Dermis blood vessel endothelial cell (primary cell): ENCODE measurements at places on chromosomes 6 and 20. TPM values are rescaled to one million over a fixed set of nuclear protein-coding genes. Genes with fewer than 3 reads are reported as not detected.

- no peak for DNase-seq
Measured at GRCh38 chr6:286681-287488, 5.4 kb upstream of the DUSP22 start.

DNA sequence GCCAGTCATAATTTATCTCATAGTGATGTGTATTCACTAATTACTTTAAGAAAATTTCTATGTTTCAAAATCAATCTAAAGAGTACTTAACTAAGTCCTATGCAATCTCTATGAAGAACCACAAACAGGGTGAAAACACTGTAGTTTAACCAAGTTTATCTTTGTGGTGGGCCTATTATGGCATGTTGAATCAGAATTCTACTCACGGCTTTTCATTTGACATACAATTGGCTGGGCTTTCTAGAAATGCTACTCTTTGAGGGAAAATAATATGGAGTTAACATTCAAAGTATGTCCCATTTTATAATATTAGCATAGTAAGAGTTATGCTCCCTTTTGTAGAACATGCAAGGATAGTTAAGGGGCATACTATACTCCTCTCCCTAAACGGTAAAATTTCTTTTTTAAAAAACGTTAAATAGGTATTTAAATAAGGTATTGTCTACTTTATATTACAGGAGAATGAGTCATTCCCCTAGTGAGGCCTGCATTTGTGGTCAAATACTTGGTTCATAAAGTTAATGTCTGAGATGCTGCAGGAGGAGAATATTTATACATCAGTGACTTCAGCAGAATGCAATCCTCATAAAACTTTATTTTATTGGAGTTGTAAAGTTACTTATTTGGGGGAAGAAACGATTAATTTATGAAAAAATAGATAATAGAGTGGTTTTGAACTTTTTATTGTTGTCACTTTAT is 1.8 kb downstream of the MOXD1 start:
- no peak for DNase-seq

- DNase-seq: no peak
Measured at GRCh38 chr6:84150705-84151104, 76.7 kb downstream of the CEP162 start.

Gene ITCH
- 70.3 and 81.1 TPM in 2 replicates for total RNA-seq

DNA sequence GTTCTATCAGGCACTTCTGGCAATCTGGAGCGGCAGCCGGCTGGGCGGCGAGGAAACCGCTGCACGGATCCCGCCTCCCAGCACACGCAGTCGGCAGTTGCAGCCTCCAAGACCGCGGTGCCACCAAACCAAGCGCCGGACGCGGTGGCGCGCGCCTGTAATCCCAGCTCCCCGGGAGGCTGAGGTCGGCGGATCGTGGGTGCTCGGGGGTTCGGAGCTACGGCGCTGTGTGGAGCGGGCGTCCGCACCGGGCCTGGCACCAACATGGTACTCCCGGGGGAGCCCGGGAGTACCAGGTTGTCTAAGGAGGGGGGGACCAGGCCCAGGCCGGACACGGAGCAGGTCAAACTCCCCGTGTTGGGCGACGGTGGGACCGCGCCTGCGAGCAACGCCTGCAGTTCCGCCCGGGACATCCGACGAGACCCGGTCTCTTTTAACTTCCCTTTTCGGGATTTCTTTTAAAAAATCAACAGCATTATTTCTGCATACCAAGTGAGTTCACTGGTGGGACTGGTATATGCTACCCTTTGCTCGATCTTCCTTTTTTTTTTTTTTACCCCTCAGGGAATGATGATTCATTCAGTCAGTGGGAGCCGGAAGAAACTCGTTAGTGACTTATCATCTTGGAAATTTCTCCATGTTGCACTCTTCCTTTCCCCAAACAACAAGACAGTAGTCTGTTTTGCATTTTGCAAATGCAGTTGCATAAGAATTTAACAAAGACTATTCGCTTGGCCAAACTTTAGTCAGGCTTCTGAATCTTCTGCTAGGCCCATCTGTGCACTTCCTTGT is 27.6 kb downstream of the ZNF311 start:
- peak; percentile 40 for DNase-seq

Gene LPIN3
- 1.0 and 1.5 TPM in 2 replicates for total RNA-seq

GRCh38 chr6:1403851-1404712 is 14.7 kb downstream of the FOXF2 start:
- no peak for DNase-seq

DNA sequence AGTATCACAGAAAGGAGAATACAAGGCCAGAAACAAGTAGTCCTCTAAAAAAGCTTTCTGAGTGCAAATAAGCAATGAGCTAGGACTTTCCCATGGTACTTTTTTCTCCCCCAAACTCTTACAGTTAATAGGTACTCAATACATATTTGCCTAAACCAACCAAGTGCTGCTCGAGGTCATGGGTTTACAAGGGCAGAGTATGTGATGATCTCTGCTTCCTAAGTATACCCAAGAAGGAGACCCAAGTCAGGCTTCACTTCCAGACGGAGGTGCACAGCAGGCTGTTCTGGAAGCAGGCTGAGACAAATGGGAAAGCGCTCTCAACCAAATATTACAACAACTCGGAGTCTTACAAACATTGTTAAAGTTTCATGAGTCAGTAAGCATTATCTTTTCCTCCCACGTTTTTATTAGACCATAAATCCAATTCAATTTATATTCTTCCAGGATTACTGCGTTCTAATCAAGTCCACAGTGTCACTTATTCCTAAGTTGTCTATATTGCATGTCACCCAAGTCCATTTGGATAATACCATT is 8.1 kb downstream of the FYN start:
- no peak for DNase-seq

Gene TRAPPC3L
- total RNA-seq: 0.17 TPM in 1 of 2 replicates, not detected in the other

Gene TINAG
- not detected in 2 replicates for total RNA-seq

DNA sequence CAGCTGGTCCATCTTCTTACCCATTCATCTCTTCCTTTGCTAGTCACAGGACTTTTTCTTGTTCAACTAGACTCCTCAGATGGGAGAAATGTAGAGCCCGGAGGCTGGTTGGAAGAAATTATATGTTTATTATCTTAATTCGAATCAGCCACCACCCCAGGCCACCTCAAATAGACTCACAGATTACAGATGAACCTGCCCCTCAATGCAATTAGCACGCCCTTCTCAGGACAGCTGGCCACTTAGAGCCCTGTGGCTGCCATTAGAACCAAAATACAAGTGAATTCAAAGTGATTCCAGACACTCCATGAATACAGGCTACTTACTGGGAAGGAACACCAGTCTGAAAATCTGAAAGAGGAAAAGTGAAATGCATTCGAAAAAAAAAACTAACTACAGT is 176.4 kb downstream of the MAFB start:
- no peak for DNase-seq

Gene SPATS1
- not detected in 2 replicates for total RNA-seq

Gene HLA-DOA
- total RNA-seq: not detected in 2 replicates

Gene C2
- not detected in 2 replicates for total RNA-seq

GRCh38 chr6:93088621-93089501 is 330.5 kb downstream of the EPHA7 start:
- DNase-seq: no peak

DNA sequence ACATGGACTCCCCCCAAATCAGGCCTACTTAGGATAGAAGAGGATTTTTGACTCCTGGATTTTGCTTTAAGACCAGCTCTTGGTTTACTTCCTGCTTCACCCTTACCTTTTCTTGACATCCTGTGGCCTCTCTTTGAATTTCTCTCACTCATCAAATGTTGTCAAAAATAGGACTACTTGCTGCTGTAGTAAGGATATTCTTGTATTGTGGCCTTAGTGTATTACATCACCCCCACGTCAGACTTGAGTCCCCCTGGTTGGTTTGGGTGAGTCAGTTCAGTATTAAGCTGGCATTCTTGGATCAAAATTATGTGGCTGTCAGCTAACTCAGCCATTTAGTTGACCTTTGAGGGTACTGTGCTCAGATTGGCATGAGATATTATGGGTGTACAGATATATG is 1.1 kb downstream of the TPX2 start:
- peak; percentile 65 for DNase-seq

Gene TMEM74B
- 0.34 and 0.60 TPM in 2 replicates for total RNA-seq

Gene PHACTR3
- 0.51 and 1.3 TPM in 2 replicates for total RNA-seq

Gene GMPR
- 26.0 and 29.2 TPM in 2 replicates for total RNA-seq

- DNase-seq: no peak
Measured at GRCh38 chr20:3727401-3728021, 5.0 kb upstream of the HSPA12B start.

GRCh38 chr6:27791182-27791943 is 120.8 kb downstream of the OR2B2 start:
- DNase-seq: peak; percentile 85

Gene HTR1E
- not detected in 2 replicates for total RNA-seq

DNA sequence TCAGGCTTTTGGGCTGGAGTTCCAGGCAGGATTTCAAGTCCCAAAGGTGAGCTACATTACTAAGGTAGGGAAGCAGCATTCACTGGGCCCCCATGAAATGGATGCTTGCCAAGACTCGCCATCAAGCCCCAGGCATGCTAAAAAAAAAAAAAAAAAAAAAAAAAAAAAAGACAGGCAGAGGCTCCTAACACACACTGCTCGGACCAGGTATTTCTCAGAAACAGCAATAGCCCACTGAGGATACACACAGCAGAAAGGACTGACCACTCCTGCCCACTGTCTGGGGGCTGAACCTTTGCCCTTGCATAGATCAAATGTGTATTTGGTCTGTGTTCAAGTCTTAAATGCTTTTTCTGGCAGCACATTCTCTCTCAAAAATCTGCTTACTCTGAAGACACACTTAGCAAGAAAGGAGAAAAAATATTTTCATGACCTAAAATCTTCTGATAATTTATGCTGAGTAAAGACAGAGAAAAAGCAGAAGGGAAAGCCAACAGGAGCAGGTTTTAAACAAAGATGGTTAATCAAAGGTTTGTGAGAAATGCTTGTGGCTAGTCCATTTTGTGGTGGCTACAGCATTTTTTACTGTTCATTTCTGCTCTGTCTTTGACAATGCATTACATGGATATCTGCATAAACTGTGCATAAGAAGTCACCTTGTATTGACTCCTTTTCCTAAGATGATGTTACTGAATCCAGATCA is 37.9 kb upstream of the BEND6 start:
- DNase-seq: no peak

DNA sequence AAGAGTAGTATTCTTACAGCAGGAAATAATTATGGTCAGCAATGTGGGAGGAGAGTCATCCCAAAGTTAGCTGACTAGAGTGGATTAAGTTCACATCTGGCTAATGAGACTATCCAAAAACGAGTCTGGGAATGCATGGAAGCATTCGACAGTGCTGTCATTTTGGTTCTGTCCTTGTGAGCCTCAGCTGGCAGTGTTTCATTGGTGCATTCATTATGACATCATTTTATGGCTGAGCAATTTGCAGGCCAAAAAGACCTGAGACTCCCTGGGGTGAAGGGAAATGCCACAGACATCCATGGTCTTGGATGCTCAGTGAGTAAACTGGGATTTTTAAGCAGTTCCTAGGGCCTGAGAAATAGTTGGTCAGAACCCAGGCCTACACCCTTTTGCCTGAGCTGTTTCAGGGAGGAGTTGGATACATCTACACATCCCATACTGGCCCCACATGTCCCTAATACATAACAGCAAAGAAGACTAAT is 196.4 kb upstream of the CCN2 start:
- DNase-seq: no peak

DNA sequence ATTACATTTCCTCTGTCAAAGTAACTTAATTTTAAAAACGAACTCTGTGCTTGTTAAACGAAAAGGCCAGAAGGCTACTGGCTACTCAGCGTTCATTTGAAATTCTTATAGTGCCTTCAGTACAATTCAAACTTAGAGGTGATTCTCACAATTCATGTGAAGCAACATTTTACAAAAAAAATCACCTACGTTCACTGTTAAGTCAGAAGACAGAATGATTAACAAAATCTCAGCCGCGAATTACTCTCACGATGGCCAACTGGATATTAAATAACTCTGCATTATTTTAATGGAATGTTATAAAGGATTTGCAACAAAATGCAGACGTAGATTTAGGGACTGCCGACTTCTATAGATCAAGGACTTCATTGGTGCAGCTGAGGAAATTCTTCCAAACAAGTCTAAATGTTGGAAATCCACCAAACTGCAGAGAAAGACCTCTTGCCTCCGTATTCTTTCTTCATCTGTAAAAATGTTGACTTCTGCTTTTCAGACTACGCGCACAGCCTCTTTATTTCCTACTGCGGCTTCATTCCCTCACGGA is 1.6 kb upstream of the QKI start:
- DNase-seq: no peak

DNA sequence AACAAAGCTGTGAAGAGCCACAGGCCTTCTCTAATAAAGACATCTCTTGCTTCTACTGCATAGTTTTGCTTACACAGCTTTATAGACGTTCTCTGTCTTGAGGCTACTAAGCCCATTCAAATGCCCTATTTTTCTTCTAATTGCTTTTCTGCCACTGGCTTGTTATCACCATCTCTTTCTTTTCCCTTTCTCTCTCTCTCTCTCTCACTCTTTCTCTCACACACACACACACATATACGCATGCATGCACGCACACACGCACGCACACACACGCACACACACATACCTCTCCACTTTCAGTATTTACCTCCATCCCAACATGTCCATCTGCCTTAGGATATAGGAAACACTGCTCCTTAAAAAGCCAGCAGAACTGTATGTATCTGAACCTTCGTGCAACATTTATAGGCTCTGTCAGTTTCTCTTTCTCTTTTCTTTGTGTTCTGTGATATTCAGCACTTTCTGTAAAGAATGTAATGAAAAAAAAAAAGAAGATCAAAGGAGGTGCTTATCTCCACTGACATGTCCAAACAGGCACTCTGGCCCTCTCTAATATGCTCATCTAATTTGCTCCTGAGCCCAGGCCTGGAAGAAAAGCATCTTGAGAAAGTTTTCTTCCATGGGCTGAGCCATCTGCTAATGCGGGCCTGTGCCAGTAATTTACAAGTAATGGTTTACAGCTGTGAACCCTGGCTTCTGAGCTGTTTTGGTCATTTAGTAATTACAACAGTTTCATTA is 1046.7 kb upstream of the MAP3K7 start:
- no peak for DNase-seq

DNA sequence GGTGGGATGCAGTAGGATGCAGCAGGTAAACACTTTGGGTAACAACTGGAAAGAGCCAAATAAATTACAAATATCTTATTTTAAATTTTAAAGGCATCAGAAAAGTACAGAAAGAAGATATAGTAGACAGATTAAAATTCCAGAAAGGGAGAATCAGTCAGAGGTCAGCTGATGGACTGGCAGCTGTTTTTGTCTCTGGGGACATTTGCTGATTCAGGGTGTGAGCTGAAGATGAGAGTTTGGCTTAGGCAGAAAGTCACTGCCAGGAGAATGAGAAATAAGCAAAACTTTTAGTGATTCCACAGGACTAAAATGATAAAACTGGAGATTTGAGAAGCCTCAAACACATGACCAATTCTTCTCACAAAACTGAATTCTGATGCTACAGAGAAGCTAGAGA is 39.5 kb downstream of the AHI1 start:
- DNase-seq: no peak

- no peak for DNase-seq
Measured at GRCh38 chr20:54168961-54169862, 4.6 kb downstream of the CYP24A1 start.

DNA sequence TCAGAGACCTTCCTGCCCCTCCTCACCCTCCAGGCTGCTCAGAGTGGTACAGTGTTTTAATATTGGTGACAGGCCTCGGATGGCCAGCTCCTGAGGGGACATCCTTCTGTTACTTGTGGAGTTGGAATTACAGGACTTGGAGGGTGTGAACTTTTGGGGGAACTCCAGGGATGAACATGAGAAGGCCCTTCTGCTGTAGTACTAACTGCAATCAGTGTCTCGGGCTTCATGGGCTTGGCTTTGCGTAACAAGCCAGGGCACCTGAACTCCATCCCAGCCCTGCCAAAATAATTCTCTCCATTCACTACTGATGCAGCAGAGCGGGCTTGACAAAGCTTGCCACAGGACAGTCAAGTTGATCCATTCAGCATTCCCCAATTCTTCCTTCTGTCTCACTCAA is 28.6 kb downstream of the SLC22A23 start:
- no peak for DNase-seq

Gene GPX5
- not detected in 2 replicates for total RNA-seq
